SK-N-SH treated with all-trans-retinoic acid at 6 μM for 48 hours (cell line): ENCODE measurements at places on chromosomes 2 and 18.

DNA sequence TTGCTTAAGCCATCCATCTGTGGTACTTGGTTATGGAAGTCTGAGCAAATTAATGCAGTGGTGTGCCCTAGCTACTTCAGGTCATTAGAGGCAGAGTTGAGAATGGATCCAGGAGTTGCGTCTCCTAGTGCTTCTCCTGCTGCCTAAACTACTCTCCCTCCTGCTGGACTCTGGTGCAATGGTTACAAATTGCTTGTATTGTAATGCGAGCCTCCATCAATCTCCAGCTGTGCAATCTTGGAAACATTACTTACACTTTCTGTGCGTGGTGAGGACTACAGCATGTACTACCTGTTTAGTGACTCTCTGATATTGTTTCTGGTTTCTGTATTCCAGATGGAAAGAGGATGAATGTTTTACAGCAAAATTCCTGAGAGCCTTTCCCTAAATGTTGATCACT, 119.0 kb upstream of the CYRIA start:
- no peak for ATAC-seq

- no peak for ATAC-seq
Measured at GRCh38 chr2:240588006-240588655, 1.6 kb downstream of the CAPN10 start.

GRCh38 chr2:175540421-175540820, 358.9 kb upstream of the ATP5MC3 start:
- ATAC-seq, result no peak

- no peak for ATAC-seq
Measured at GRCh38 chr18:8976606-8977005, 125.9 kb upstream of the NDUFV2 start.

- ATAC-seq, result no peak
Measured at GRCh38 chr2:130972410-130972809, 120.8 kb downstream of the FAM168B start.

- no peak for ATAC-seq
Measured at GRCh38 chr2:86789687-86790133, 1.0 kb downstream of the CD8A start.

DNA sequence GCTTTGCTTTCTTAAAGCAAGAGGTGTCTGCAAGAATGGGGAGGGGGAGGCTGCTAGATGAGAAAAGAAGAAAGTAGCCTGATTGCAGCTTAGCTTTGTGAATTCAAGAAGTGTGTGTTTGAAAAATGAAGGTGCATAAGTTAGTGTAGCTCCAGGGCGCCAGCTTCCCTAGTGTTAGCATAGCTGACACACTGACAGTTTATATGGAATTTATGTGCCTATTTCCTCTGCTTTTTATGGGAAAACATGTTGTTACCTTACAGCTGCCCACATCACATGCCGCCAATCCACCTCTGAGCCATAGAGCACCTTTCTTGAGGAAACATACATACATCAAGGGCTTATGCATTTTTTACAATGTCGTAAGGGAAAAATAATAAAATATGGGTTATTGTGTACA, 536.4 kb upstream of the PIK3C3 start:
- ATAC-seq, result no peak

GRCh38 chr18:58927659-58928058, 63.0 kb downstream of the ZNF532 start:
- ATAC-seq, result no peak
